Kidney tubule cell (primary cell): ENCODE measurements at places on chromosomes 13 and 19.

DNA sequence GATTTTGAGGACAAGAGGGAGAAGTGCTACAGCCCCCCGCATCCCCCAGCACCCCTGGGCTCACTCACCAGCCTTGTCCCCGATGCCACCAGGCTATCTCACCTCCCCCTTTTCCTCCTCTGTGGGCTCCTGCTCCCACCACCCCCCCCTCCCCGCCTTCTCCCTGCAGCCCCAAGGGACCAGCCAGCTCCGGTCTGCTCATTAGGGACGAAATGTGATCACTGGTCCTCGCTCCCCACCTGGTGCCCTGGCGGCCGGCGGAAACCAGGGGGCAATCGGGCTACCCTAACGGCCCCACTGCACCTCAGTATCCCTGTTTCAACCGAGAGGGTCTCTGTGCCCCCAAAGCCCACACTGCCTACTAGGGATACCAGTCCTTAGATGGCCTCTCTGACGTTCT is 2.7 kb downstream of the GPR4 start:
- DNase-seq, result no peak

DNA sequence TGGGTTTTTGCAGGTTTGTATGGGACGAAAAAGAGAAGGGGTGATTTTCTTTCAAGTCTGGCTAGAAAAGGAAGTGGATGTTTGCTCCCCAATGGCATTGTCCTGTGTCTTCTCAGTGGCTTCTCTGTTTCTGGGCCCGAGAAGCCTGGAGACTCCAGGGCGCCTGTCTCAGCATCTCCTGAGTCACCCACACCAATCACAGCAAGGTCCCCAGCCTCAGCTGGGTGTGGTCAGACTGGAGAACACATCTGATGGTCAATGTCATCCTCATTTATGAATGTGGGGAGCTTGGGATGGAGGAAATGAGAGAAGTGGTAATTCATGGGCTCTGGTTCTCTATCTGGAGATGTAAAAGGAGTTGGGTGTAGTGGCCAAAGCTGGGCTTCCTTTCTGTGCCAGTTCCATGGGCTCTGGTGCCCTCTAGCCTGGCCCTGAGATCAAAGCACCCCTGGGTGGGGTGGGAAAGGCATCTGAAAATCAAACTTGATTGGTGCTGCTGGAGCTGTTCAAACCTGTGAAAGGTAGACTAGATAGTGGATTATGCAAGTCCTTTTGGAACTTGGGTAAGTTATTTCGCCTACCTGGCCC is 13.4 kb downstream of the RASL11A start:
- DNase-seq, result peak; percentile 40

GRCh38 chr13:42602906-42603305 is 29.0 kb downstream of the TNFSF11 start:
- no peak for DNase-seq

DNA sequence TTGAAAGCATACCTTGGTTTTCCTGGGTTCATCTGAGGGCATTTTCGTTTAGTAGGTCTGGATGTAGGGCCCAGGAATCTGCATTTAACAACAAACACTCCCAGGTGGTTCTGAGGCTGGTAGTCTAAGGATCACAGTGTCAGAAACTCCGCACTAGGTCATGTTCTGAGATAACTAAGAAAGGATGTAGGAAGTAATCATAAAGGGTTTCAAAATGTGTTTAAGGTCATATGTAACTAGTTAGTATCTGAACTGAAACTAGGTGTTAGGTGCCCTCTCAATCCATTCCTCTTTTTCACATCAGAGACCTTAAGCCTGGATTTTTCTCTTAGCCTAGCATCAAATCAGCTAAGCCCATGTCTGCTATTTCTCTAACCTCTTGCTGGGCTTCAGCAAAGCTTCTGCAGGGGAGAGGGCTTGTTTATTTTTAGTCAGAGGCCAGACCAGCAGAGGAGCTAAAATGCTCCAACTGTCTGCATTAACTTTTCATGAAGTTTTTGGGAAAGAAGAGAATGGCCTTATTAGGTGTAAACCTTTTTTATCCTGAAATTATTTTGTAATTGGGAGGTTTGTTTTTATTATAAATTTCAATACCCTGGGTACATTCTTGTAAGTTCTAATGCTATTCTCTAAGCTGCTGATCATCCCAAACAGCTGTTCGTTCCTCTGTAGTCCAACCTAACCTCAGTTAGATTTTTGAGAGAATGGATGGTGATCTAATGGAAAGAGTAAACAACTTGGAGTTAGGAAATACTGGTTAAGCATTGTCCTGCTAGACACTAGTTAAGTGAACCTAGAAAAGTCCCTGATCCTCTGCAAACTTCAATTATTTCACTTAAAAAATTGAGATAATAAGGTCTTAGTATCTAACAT is 262.8 kb upstream of the RFC3 start:
- DNase-seq, result no peak

GRCh38 chr13:80591976-80592740 is 251.2 kb upstream of the SPRY2 start:
- DNase-seq, result no peak

DNA sequence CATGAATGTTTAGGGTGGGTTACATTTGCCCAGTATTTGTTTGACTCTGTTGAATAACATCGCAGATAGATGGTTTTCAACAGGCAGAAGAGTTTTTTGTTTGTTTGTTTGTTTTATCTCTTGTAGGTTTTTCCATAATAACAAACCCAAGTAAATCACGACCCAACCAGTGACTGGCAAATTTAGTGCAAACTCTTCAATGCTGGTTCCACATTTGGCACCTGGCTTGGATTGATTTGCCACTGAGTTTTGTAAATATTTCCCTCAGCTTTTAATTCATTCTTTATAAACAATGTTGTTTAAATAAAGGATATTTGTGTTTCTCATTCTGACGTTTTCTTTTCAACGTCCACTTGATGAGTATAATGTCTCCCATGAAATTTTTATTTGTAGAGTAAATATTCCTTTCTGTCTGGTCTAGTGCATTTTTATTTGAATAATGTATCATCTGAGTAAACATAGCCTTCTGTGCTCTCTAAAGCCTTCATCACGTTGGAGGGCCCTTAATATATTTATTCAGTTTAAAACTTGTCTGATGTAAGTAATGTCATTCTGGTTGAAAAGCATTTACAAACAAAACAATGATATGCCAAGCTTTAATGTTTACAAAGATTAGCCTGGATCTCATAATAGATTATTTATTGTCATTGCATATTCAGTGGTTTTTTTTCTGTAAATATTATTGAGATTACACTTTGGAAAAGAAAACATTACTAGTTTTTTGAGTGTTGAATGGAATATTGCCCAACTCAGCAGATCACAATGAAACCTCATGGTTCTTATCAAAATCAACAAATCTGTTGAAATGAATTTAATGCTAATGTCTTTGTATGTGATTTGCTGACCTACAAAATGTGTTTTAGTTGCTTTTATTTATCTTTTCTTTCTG is 90.4 kb upstream of the PEG3 start:
- no peak for DNase-seq

- no peak for DNase-seq
Measured at GRCh38 chr13:57253551-57253950, 86.6 kb downstream of the PRR20E start.

DNA sequence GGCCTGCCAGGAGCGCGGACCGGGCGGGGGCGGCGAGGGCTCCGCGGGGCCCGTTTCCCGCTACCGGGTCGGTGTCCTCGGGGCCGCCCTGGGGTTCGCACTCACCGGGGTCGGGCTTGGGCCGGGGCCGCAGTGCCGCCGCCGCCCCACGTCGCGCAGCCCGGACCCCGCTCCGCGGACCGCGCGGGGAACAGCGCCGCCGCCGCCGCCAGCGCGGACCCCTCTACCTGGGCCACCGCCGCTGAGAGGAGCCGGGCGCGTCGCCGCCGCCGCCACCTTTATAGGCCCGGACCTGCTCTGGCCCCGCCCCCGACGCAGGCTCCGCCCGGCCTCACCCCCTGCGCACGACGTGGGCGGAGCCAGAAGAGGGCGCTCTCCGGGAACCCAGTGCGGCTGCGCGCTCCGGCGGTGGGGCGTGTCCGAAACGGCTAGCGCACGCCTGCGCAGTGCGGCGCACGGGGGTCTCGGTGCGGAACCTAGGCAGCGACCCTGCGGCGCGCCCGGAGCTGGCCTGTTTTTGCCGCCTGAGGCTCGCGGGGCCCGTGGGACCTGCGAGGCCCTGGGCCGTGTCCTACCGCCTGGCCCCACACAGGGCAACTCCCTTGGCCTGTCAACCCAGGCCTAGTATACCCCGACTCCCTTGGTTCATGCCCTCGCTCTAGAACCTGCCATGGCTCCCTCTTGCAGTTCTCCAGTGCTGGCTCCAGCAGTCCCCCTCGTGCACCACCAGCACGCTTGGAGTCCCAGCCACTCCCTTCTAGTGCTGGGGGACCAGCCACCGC is at the start of gene MKNK2:
TSS of gene MKNK2 (minus strand) at position 254 of the 782 bp plus-strand sequence. CDS start 393 bp downstream, outside the sequence.
- peak; percentile 89 for DNase-seq

DNA sequence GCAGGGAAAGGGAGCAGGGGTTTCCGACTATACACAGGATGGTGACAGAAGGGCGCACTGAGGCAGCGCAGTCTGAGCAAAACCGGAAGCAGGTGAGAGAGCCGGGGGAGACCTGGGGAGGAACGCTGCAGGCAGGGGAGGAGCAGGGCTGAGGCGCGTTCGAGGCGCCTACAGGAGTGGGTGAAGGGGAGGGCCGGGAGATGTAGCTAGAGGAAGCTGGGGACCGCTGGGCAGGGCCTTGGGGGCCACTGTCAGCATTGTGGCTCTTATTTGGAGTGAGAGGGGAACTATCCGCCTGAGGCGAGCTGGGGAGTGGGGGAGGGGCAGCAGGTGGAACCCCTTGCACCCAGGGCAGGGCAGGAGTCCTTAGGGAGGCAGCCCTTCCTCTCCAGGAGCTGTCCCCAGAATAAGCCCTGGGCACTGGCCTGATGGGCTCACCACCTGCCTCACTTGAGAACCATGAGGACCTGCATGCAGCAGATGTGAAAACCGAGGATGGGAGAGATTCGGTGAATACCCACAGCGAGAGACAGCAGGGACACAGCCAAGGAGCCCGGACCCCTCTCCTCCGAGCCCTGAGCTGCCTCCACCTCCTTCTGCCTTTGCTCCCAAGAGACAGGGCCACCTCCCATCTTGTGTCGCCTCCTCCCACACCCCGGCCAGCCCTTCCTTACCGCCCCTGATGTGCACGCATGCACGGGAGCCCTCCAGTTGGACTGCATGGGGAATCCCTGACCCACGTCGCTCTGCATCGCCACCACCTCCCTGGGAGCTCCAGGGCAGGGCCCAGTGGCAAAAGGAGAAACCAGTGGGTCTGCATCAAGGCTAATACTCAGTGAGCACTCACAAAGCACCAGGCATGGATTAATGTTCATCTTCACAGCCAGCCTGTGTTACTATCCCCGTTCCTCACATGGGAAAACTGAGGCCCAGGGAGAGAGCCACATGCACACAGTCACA is 10.3 kb downstream of the AKT2 start:
- no peak for DNase-seq

GRCh38 chr19:40552848-40553247 is 23.8 kb upstream of the SHKBP1 start:
- DNase-seq, result no peak

DNA sequence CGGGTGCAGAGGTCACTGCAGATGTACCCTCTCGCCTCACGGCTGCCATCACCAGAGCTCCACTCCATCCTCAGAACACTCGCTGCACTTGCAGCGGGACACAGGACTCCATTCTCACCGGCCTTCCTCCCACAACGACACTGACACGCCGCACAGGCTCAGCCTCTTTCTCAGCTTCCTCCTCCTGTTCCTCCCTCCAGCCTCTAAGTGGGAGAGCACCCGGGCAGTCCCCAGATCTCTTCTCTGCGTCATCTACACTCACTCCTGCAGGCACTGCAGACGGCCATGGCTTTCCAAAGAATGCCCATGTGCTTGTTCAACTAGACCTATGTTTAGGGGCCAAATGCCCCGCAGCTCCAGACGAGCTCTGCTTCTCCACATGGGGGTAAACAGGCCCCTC is 14.3 kb upstream of the FKRP start:
- no peak for DNase-seq

DNA sequence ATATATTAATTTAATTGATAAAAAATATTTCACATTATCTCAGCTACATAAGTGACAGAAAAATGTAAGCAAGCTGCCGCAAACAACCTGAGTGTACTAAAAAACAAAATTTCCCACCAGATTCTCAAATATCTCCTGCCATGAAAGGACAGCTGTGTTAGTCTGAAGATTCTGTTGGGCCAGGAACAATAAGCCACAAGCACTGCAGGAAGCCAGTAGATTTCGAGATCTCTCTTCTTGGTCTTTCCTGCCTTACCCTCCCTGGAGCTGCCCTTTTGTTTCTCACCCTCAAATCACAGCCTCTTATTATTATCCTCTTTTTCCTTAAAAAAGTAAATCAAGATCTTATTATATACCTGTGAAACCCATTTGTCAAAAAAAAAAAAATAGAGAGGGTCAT is 165.6 kb downstream of the EFNB2 start:
- DNase-seq, result no peak

GRCh38 chr19:10863107-10863717 is 8.1 kb upstream of the CARM1 start:
- peak; percentile 79 for DNase-seq

GRCh38 chr13:30107121-30107520 is 200.2 kb downstream of the KATNAL1 start:
- no peak for DNase-seq

DNA sequence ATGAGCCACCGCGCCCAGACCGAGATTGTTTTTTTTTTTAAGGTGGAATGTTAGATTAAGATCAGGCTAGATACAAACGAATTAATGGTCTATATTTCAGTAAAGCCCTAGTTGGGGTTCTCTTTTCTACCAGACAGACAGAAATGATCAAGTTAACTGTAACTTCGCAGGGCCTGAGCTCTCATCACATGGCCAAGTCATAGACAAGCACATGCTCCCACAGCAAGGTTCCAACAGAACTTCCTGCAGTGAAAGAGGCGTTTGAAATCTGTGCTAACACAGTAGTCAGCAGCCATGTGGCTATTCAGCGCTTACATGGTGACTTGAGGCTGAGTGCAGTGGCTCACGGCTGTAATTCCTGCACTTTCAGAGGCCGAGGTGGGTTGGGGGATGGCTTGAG is 34.7 kb upstream of the SEMA6B start:
- DNase-seq, result no peak

DNA sequence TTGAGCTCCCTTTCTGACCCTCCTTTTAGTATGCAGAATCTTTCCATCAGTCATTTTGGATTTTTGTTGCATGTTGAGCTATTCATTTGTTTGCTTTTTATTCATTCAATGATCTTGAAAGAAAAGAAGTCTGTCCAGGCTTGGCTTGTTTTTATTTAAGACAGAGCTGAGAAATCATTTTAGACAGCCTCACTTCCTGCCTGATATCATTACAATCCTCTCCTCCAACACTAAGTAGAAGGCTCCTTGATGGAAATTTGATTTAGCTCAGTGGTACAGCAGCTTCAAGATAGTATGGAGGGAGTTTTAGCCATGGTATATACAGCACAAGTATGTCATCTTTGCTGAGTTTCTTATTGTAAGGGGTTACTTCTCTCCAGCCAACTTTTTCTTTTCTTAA is 28.4 kb downstream of the MBNL2 start:
- DNase-seq, result no peak

- DNase-seq, result peak; percentile 69
Measured at GRCh38 chr19:47190167-47190727, 40.8 kb downstream of the BBC3 start.

GRCh38 chr13:94558716-94559115 is 37.2 kb downstream of the TGDS start:
- DNase-seq, result no peak
